ENCODE measurements at places on chromosomes 2 and 18.

- no peak for DNase-seq
Observed at GRCh38 chr18:11665587-11665986, 23.5 kb upstream of the GNAL start.

- no peak for DNase-seq
Observed at GRCh38 chr18:49020621-49021021, 69.9 kb upstream of the SMAD7 start.

DNA sequence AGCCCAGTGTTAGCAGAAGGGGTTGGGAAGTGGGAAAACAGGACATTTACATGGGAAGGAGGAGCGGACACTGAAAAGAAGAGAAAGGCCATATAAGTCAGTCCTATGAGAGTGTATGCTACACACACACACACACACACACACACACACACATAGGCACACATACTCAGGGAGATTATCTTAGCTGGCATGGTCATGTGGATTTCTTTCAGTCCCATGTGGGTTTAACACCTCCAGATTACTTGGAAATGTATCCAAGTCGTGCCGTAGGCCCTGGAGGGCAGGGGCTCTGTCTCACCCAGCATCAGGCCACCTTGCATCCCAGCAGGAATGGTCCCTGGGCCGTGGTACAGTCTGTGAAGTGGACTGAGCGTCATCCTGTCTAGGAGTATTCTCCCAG, 113.3 kb upstream of the CAPN13 start:
- DNase-seq, result no peak

- DNase-seq, result no peak
Observed at GRCh38 chr2:160294339-160294803, 94.3 kb upstream of the ITGB6 start.

DNA sequence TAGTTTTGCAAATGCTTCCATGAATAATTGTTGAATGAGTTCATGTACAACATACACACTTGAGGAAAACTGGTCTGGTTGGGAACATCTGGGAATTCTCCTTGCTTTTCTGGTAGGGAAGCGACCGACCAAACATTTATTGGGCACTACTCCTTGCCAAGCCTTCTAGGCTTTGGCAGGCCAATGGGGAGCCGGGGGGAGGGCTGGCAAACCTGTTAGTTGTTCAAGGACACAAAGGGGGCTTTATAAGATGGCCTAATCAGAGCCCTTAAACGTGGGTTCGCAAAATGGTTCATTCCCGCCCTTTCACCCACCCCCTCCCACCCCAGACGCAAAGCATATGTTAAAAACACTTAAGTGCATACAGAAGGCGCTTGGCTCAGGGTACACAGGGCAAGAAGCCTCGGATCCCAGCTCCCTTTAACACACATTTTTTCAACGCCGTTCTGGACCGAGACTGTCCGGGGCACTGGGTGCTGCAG, 844 bp upstream of the VSNL1 start:
- peak; percentile 62 for DNase-seq

DNA sequence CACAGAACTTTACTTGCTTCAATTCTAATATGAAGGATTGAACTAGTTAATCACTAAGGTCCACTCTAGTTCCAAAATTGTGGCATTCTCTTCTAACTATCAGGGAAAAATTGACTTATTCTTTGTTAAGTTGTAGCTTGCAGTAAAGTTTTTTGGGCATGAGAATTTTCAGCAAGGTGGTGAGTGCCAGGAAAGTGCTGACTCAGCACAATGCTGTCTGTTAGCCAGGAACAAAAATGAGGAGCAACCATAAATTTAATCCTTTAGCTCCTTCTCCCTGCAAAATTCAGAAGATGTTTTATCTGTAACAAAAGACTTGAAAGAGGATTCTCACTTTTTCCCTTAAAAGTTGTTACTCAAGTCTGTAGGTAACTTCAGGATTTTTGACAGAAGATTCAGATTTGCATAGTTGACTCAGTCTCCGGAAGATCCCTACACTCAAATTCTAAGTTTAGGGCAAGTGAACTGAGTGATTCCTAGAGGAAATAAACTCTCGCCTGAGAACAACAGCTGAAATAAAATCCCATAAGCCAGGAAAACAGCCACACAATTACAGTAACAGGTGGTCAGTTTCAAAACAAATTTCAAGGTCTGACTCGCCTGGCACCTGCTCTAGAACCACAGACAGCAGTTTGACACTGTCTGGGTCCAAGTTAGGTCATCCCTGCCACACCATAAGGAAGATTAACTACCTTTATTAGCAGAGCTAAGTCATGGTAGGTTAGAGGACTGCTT, 20.2 kb upstream of the DARS1 start:
- no peak for DNase-seq

DNA sequence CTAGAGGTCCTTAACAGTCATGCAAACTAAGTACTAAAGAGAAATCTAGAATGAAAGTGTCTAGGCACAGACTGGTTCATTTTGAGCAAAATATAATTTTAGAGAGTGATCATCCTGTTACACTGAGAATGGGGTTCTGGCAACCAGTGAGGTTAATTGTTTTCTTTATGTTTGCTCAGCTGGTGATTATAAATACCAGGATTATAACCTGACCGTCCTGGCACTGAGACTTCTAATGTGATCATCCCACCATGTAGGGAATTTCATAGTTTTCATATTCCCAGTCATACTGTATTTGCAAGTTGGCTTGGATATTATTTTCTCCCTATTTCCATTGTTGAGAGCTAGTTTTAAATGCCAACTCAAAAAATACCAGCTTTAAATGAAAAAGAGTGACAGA, 852.5 kb upstream of the LRATD1 start:
- no peak for DNase-seq

DNA sequence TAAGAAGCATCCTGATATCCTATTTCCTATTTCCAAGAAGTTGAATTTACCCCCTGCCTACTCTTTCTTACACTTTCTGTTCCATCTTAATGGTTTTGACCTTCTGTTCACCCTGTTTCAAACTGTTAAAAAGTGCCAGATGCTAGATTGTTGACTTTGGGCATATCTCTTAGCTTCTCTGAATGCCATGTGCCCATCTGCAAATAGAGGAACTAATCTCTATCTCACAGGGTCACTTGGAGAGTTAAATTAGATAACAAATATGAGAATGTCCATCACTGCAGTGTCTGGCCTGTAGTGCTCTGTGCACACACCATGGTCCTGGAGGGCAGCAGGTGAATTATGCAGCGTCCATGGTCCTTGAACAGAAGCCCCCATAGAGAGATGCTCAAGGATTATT, 83.8 kb downstream of the LRATD1 start:
- DNase-seq, result no peak

DNA sequence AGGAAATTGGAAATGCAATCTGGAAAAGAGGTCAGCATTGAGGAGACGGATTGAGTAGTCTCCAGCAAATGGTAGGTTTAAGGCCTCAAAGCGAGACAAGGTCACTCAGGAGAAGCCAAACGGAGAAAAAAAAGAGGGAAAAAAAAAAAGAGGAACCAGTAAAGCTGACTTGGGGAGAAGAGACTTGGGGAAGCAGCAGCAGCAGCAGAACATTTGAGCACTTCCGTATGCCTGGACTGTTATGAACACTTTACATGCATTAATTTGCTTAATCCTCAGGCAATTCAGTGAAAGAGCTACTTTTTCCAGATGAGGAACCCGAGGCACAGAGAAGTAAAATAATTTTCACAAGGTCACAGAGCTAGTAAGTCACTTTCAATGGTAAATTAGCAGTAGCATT, 81.3 kb downstream of the OSBPL6 start:
- no peak for DNase-seq

DNA sequence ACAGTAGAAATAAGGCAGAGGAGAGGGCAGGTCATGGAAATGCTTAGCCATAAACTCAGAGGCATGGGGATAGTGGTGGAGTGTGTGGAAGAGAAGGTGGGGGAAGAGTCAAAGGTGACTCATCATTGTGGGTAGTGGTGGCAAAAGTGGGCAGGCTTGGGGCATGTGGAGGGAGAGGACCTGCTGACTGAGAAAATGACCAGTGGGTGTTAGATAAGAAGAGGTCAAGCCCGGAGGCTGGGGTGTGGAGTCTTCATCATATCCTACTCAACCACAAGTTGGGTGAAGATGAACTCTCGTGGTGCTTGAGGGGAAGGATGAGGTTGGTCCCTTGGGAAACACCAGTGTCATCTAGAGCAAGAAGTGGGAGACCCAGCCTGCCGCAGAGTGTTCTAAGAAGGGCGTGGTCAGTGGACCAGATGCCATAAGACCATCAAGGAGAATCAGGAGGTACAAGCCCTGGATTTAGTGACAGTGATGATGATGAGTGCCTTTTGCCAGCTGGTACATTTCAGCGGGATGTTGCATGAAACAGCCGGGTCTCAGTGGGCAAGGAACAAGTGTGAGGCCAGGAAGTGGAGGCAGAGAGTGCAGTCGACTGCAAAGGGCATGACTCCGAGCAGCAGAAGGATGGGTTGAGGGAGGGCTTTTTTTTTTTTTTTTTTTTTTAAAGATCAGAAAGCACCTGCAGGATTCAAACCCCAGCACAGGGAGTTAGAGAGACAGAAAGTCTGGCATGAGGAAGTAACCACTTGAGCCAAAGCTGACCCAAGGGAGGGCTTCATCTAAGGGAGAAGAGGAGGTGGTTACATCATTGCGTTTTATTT, 122.6 kb upstream of the SPRED2 start:
- no peak for DNase-seq

- DNase-seq, result no peak
Observed at GRCh38 chr18:78687736-78688135, 291.9 kb upstream of the SALL3 start.

DNA sequence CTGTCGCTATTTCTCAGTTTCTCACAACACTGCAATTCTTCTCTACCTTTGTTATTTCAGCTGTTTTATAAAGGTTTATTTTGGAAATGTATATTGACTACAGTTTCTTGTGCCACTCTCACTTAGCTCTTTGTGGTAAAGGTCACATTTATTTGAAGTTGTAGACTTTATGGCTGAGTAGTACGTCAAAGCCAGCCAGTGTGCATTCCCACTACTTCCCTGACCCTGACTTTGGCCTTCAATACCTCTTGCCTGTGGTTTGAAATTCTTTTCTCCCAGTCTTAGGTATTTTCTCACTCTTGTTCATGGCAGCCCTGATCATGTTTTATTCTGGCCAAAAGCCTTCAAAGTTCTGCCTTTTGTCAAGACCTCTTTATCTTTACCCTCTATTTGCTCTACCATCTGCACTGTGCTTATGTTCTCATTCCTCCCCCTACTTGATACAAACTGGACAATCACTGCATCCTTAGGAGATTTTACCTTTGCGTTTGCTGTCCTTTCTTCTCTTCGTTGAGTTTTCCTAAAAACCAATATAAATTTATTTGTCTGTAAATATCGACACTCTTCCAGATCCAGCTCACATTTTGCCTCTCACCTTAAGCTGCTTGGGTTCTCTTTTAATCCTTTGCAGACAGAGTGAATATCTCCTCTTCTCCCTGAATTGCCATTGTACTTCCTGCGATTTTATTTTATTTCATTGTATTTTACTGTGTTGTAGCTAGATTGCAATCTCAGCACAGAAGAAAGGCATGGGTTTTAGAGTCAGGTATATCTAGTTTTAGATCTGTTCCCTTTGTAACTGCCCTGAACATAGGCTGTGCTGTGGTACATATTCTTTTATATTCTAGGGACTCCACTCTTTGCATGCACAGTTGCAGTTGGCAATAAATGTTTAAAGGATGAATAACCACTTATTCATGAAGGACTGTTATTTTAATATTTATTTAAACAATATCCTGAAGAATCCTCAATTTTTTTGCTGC, 31.2 kb downstream of the GULP1 start:
- no peak for DNase-seq

- DNase-seq, result no peak
Observed at GRCh38 chr2:224837558-224837957, 121.4 kb upstream of the CCDC195 start.

DNA sequence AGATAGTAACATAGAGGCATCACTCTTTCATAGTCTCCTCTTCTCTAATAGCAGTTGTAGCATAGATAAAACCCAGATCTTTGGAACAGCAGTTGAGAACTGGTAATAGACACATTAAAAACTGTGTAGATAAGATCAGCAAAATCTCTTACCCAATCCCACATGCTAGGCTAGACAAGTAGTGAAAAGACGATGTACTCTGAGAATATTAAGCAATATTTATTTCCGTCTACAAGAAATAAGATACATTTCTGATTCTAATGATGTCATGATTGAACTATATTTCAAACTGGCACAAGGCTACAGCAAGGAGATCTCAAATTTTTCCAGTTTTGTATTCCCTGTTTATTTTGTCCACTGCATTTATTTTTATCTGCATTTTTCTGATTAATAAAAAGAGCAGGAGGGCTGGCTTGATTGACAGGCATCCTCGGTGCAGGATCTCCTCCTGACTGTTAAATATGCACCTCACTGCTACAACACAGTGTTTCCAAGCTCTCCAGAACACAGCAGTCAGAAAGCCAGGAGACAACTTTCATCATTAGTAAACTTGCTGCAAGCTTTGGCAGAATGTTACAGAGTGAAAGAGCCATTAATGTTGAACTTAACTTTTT, 73.3 kb upstream of the ATIC start:
- no peak for DNase-seq

DNA sequence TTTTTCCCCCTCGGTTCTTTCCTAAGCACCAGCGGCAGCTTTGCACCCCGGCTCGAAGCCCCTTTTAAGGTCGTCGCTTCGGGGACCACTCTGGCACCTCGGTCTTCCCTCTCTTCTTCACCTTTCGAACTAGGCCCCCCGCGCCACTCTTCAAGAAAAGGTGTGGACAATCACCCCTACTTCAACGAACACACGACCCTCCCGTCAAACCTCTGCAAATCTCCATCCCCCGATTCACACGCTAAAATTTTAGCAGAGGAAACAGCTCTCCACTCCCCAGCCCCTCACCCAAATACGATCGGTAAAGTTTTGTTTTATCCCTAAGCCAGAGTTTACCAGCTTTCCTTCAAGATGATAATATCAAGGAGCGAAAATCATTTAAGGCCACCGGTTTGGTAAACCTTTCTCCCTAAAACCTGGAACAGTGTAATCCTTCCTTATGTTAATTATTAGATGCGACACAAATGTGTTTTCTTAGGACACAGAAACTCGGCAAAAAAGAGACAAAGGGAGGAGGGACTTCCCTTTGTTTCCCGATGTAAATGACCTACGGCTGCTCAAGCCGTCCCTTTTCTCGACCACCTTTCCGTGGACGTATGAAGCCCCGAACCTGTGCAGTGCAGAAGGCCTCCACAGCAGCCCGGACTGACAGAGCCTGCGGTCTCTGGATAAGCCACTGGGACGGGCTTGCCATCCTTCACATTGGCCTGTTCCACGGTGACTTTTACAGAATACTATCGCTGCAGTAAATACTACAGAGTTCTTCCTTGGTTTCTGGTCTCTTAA, 85.2 kb downstream of the RBMS1 start:
- DNase-seq, result peak; percentile 45

DNA sequence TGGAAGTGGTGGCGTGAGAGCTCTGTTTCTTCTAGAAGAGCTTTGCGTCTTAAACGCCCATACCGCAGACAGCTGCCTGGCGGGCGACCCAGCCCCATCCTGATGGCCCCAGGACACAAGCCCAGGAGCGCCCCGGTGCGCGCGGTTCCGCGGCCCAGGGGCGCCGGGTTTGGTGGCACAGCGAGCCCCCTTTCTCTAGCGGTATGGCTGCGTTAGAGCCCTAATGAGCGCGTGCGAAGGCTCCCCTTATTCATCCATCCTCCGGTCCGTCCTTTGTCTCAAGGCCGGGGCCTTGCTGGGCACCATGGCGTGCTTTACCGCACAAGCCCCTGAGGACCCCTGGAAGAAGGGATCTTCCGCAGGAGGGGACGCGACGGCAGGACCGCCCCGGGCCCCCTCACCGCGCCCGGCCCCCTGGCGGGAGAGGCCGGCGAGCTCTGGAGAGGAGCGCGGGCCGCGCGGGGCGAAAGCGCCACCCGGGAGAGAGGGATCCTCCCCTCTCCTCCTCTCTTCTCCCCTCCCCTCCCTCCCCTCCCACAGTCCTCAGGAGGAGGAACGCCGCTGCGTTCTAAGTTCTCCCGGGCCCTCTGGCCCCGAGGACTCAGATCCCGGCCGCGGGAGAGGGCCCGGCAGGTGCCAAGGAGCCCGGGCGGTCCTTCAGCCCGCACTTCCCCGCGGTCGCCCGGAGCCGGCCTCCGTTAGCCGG, 626 bp upstream of the SLC1A4 start:
- peak; percentile 78 for DNase-seq
